Fibroblast of lung (primary cell): ENCODE measurements at places on chromosomes 5 and 9. TPM values are rescaled to one million over a fixed set of nuclear protein-coding genes. Genes with fewer than 3 reads are reported as not detected.

RFESD gene
- 3.1 and 4.8 TPM in 2 replicates for total RNA-seq

DNA sequence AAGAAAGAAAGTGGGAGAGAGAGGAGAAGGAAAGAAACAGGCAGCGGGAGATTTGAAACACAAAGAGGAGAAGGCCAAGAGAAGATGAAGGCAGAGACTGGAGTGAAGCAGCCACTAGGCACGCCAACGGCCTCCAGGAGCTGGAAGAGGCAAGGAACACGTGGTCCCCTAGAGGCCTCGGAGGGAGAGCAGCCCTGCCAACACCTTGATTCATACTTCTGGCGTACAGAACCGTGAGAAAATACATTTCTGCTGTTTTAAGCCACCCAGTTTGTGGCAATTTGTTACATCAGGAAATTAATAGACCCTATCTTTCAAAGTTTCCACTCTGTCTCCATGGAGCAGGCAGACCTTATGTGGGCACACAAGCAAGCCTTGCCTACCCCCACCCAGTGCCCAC is 133.4 kb downstream of the ACTL7B start:
- DNase-seq: no peak

CD72 gene
- total RNA-seq: 1.0 and 2.8 TPM in 2 replicates

- DNase-seq: no peak
Measured at GRCh38 chr5:127320032-127320965, 29.7 kb downstream of the MEGF10 start.

DNA sequence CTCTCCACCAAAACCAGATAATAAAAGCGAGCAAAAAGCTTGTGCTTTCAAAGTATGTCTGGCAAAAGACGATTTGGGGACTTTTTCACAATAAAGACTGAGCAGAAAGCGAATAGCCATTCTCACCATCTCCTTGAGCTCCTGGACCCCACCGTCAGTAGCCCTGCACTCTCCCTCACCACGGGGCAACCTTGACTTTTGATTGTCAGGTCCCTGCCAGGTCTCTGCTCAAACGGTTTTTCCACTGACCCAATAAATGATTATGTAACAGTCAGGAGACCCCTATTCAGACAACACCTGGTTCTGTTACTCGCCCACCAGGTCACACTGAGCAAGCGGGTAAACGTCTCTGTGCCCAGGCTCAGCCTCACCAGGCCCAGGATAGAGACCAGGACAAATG is 131.3 kb downstream of the MVB12B start:
- DNase-seq: no peak

GRCh38 chr5:141960018-141960417 is 2.0 kb upstream of the PCDH12 start:
- no peak for DNase-seq

GRCh38 chr9:1875251-1875851 is 139.8 kb upstream of the SMARCA2 start:
- no peak for DNase-seq

C5orf58 gene
- total RNA-seq: not detected in 2 replicates

DNA sequence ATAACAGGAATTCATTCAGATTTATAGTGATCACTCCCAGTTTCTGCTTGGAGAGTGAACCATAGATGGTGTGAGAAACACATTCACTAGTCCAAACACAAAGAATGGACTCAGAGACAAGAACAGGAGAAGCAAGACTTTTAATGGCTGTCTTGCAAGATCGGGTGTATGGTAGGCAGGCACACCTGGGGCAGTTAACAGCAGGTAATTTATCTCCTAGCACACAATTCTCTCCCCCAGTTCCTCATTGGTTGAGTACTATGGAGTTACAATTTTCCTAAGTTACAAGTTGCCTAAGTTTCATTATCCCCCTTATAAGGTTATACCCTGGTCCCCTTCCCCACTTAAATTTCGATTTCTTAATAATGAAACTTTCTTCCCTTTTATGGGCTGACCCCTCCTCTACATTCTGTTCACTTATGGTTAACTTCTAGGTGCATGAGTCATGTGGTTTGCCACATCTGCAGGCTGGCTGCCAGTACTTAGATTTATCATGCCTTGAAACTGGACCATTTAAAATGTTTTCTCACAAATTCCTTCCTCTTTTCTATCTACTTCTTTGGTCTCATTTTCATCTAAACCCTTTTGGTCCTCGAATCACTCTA is 623.3 kb downstream of the HINT1 start:
- DNase-seq: peak; percentile 59

RANBP3L gene
- under 0.01 TPM in 1 of 2 replicates, not detected in the other for total RNA-seq

TLX3 gene
- not detected in 2 replicates for total RNA-seq

SUSD3 gene
- total RNA-seq: 2.8 and 4.6 TPM in 2 replicates

DNA sequence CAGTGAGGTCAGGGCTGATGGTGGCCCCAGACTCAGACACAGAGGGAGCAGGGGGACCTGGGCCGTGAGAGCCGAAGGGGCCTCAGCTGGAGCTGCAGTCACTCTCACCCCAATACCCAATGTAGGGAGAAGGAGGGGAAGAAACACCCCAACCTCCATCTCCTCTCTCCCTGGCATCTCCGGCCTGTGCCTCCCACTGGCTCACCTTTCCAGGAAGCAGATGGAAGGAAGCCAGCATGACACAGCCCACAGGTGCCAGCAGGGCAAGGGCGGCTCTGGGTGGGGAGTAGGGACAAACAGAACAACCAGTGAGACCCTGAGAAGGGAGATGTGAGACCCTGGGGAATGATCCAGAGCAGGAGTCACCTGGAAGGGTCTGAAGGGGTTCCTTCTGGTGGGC is 3.0 kb upstream of the CRB2 start:
- no peak for DNase-seq

GRCh38 chr5:1800472-1801221 is 560 bp upstream of the NDUFS6 start:
- peak; percentile 38 for DNase-seq

GFI1B gene
- total RNA-seq: under 0.01 TPM in 1 of 2 replicates, not detected in the other

DNA sequence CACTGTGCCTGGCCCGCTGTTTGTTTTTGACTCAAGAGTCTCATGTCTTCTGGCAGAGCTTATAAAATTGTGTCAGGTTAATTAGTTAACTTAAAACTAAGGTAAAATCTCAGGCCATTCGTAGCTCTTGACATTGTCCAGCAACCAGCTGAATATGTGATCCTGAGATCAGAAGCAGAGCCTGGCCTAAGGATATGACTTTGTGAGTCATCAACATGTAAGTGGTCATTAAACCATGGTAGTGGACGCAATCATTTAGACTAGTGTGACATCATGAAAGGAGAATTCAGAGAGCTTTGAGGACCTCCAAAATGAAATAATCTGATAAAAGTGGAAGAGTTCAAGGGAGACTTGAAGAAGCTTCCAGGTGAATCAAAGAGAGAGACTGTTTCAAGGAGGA is 23.3 kb downstream of the SPZ1 start:
- DNase-seq: no peak

GRCh38 chr5:101009758-101010519 is 106.9 kb upstream of the ST8SIA4 start:
- no peak for DNase-seq

ZNF462 gene
- 19.5 and 27.4 TPM in 2 replicates for total RNA-seq

GRCh38 chr9:74391816-74392215 is 105.3 kb upstream of the RORB start:
- peak; percentile 2 for DNase-seq

LCN10 gene
- not detected in 2 replicates for total RNA-seq

DNA sequence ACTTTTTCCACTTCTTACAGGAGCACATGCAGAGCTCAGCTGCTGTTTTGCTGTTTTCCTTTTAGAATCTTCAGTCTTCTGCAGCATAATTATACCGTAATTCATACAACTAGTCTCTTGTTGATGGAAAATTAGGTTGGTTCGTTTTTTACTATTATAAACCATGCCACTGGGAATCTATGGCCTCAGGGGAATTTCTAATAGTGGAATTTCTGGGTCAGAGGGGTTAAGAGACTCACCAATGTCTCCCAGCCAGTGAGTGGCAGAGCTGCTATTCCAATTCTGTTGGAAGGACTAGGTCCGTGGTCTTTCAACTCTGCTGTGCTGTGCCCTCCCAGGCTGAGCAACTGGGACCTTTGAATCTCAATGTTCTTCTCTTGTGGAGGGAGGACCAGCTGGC is 282.5 kb downstream of the ZSWIM6 start:
- no peak for DNase-seq

GRCh38 chr5:171537070-171537849 is 117.8 kb downstream of the FGF18 start:
- DNase-seq: no peak

IQGAP2 gene
- total RNA-seq: 7.9 and 8.5 TPM in 2 replicates

DNA sequence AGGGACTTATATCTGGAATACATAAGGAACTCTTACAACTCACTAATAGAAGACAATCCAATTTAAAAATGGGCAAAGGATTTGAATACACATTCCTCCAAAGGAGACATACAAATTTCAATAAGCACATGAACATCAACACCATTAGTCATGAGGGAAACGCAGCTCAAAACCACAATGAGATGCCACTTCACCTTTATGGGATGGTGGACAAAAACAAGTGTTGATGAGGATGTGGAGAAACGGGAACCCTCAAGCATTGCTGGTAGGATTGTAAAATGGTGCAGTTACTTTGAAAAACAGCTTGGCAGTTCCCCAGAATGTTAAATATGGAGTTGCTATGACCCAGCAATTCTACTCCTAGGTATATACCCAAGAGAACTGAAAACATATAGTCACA is 72.7 kb upstream of the IER5L start:
- DNase-seq: peak; percentile 69

- DNase-seq: no peak
Measured at GRCh38 chr5:120103495-120103894, 360.6 kb upstream of the PRR16 start.

- no peak for DNase-seq
Measured at GRCh38 chr9:14627513-14627912, 65.7 kb downstream of the ZDHHC21 start.

GPR151 gene
- total RNA-seq: not detected in 2 replicates

DNA sequence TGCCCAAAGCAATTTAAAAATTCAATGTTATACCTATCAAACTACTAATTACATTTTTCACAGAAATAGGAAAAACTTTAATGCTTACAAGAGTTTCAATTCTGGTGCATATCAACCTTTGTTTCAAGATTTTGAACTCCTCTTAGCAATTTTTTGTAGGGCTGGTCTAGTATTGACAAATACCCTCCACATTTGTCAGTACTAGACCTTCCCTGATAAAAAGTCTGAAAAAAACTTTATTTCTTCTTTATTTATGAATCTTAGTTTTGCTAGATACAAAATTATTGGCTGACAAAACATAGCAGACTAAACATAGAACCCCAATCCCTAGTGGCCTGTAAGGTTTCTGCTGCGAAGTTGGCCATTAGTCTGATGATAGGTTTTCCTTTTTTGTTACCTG is 1804.9 kb downstream of the EFNA5 start:
- no peak for DNase-seq

- no peak for DNase-seq
Measured at GRCh38 chr5:9399094-9399493, 146.8 kb downstream of the SEMA5A start.

DNA sequence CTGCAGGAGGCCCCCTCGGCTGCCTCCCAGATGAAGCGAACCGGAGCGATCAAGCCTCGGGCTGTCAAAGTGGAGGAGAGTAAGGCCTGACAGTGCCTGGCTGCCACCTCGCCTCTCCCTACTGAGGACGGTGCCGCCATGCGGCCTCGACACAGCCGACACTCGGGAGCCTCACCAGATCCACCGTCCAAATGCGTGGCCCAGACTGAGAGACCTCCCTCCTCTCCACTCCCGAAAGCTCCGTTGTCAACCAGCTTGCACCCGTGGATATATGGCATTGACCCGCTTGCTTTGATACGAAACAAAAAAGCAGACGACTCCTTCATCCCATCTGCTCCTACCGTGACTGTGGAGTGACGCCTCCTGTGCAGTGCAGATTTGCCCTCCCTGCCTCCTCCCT is 6.9 kb upstream of the POMT1 start:
- no peak for DNase-seq

PDZD2 gene
- total RNA-seq: under 0.01 and 0.33 TPM in 2 replicates

- DNase-seq: peak; percentile 13
Measured at GRCh38 chr5:106481374-106481773, 1189.4 kb downstream of the EFNA5 start.

MYO10 gene
- total RNA-seq: 82.2 and 95.5 TPM in 2 replicates

SLC25A25 gene
- total RNA-seq: 24.1 and 30.7 TPM in 2 replicates

GABRG2 gene
- total RNA-seq: under 0.01 TPM in 1 of 2 replicates, not detected in the other

DNA sequence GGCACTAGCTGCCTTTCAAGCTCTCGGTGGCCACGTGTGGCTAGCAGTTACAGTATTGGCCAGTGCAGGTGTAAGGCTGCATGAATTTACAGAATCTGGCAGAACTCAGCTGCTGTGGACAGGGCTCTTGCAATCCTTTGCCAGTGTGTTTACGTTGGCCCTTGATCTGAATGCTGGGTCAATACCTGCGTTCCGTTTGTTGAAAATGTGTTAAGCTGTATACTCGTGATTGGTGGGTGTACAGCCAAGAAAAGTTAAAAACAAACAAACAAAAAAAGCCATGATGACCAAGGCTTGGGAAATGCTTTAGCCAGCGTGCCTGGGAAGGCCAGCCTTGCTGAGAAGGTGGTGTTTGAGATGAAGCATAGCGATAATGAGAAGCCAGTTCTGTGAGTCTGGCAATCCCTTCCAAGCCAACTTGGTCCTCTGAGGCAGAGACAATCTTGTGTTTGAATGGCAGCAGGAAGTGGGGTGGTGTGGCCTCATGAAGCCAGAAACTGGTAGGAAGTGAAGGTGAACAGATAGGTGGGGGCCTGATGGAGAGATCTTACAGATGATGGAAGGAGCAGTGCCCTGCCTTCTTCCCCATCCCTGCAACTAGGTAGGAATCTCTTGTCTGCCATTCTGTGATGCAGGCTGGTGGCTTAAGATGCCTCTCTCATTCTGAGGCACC is 820 bp upstream of the CFAP90 start:
- no peak for DNase-seq

DNA sequence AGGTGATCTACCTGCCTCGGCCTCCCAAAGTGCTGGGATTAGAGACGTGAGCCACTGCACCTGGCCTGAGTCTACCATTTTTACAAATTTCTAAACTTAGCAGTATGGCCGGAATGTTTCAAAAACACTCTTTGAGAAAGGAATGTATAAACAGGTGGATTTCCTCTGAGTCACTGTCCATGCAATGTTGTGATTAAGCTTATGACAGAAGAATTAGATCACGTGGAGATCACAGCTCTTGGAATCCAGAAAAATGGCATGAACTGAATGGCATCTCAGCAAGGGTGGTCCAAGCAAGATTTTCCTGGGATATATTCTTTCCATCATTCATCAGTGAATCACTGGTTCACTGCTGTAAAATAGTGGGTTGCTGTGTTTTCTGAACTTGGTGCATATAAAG is 865.0 kb downstream of the PTPRD start:
- DNase-seq: peak; percentile 62
